Kidney capillary endothelial cell (primary cell): ENCODE measurements at places on chromosomes 11 and 22.

DNA sequence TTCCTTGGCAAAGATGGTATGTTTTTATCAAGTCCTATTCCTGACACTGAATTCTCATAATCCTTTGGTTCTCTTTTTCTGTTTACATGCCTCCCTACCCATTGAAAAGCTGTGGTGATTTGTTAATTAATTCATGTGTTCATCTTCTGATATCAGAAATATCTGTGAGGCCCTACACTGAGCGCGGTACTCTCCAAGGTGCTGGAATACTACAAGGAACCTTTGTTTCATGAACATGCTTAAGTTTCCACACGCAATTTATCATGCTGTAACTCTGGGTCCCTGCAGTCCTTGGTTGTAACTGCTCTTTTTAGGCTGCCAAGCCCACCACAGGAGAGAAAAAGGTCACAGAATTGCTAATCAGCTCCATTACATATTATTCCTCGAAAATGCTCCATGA is 331.8 kb downstream of the FAT3 start:
- DNase-seq = peak; percentile 8

DNA sequence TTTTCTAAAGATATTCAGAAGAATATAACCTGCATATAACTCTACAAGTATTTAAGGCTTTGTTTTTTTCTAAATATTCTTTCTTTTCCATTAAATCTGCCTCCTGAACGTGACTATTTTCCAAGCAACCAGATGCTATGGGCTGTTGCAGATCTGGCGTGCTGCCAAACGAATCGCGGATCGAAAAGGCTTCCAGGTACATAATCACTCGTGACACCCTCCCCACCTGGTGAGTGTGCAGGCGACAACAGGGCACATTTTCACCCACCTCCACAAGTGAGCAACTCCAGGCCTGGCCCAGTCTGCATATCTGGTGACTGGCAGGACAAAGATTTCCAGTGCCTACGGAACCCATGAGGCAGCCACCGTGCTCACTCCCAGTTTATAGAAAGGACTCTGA is 660.1 kb downstream of the OPCML start:
- no peak for DNase-seq

DNA sequence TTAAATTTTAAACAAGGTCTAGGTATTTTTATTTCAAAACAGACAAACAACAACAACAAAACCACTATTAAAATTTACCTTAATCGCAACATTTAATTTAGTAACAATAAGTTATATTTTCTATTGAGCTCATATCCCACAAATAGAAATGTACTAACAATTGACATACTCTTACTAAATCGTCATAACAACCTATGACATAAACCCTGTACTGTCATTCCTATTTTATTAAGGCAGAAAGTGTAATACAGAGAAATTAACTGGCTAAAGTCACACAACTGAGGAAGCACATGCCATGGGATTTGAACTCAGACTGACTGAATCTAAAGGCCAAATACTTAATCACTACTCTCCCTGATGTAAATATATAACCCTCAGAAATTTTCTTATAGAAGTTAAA is 3.0 kb downstream of the KIF18A start:
- DNase-seq = no peak

- DNase-seq = no peak
Measured at GRCh38 chr11:36211761-36212430, 77.3 kb downstream of the COMMD9 start.

DNA sequence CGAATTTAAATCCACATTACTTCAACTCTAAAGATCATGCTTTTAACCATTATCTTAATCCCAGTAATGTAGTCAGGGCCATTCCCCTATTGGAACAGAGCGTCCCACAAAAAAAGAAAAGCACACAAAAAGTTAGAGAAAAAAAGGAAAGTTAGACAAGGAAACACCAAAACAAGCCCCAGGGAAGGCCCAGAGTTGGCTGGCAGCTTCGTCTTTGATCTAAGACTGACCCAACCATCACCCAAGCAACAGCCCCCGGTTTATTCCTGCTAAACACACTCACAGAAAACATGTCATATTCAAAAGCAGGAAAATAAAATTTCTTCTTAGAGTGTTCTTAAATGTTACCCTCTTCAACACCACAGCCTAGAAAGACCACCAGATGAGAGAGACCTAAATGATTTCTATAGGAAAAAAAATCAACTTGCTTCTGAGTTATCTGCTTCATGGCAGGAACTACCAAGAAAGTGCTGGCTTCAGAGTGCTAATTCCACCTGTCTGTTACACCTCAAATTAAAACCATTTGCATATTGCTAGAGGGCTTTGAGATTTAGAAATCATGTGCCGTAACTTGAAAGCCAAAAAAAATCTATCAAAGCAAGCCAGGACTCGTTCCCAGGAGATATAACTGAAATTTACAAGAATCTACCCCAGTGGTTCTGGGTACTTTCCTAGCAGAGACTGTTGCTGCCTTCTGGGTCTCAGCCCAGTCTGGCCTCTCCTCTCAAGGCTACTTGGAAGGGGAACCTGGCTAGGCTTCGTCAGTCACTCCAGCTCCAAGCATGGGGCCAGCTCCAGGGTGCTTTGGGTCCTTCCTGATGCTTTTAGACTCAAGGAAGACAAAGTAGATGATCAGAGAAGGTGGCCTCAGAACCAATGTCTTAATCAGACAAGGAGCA is 31.2 kb downstream of the POU2AF3 start:
- DNase-seq = no peak

GRCh38 chr11:8631395-8632118 is 37.5 kb upstream of the STK33 start:
- DNase-seq = no peak

DNA sequence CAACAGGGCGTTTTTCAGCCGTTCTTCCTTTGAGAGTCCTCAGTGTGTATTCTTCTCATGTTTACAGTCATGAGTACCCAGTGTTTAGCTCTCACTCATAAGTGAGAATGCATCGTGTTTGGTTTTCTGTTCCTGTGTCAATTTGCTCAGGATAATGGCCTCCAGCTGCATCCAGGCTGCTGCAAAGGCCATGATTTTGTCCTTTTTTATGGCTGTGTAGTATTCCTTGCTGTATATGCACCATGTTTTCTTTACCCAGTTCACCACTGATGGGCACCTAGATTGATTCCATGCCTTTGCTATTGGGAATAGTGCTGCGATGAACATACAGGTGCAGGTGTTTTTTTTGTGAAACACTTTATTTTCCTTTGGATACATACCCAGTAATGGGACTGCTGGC is 23.5 kb downstream of the B3GAT1 start:
- DNase-seq = no peak

- DNase-seq = no peak
Measured at GRCh38 chr11:14232652-14233051, 126.3 kb downstream of the RRAS2 start.

- no peak for DNase-seq
Measured at GRCh38 chr11:110479108-110480101, 49.7 kb downstream of the FDX1 start.

DNA sequence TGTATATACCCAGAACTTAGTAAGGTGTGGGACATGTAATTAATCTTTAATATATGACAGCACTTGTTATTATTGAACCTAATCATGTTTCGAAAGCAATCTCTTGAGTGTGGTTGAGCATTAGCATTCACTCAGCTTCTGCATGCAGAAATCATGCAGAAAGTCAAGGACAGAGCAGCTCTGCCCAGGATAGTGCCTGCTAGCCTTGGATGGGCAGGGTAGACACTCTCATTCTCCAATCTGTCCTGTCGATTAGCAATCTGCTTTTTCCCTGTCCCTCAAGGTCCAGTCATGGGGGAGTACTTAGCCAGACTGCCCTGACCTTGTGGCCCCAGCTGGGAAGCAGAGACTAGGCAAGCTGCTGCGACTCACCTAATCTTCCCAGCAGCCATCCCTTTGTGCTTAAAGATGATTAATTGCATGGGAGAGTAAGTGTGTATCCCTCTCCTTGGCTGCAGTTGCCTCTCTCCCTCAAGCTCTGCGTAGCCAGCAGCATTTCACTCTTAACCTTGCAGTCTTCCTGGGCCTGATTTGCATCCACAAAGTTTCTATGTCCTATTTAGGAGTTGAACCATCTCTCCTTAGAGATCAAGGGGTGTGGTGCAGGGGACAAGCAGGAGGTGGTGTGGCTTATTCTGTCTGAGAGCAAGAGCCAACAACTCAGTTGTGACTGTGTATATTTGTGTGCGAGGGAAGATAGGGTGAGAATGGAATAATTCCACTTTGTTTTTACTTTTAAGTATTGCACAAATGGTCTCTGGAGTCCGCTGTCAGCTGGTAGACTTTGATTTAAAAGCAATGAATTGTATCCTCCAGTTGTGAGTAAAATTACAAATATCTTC is 101.4 kb downstream of the FDX1 start:
- no peak for DNase-seq

DNA sequence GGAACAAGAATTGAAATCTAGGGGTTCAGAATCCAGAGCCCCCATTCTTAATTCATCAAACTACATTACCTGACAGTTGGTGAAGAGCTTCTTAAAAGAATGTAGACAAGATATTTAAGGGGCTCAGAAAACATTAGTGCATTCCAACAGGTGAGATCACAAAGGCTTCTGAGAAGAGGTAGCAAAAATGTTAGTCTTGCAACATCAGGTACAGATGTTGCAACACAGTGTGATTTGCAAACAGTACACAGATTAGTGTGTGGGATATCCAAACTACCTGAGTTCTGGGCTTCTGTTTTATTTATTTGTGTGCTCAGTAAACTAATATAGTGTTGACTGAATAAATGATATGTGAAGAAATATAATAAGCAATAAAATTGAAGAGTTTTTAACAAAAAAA is 11.8 kb downstream of the CASP4 start:
- no peak for DNase-seq

- no peak for DNase-seq
Measured at GRCh38 chr11:284105-285020, 4.6 kb upstream of the PGGHG start.

DNA sequence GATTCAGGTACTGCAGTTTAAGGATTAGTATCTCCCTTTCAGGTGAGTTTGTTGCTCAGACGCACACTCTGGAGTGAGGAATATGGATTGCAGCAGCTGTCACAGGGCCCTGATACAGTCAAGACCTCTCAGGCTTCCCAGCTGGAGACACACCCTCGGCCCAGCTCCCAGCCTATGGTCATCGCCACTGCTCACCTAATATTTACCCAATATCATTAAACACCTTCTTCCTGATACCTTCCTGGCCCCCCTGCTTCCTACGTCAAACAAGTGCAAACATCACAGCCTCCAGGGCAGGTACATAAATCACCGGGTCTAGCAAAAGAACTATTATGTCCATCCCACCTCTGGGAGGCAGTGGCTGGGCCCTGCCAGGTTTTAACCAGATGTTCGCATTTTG is 213.3 kb downstream of the MN1 start:
- no peak for DNase-seq

- DNase-seq = no peak
Measured at GRCh38 chr11:75132080-75132479, 18.8 kb upstream of the SLCO2B1 start.

DNA sequence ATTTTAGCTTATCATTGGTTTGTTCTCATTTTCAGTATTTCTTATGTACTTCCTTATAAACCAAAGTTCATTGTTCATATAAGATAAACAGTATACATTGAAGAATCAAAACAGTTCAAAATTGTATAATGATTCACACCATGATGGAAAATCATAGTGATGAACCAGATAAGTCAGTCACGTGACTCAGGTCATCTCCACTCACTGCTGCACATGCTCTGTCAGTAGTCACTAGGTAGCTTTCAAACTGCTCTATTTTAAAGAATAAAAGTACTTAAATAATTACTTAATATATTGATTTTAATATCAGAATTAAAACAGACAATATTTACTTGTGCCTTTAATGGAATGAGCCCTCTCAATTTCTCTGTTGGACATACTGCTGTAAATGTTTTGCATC is 37.5 kb downstream of the PDHX start:
- DNase-seq = no peak

DNA sequence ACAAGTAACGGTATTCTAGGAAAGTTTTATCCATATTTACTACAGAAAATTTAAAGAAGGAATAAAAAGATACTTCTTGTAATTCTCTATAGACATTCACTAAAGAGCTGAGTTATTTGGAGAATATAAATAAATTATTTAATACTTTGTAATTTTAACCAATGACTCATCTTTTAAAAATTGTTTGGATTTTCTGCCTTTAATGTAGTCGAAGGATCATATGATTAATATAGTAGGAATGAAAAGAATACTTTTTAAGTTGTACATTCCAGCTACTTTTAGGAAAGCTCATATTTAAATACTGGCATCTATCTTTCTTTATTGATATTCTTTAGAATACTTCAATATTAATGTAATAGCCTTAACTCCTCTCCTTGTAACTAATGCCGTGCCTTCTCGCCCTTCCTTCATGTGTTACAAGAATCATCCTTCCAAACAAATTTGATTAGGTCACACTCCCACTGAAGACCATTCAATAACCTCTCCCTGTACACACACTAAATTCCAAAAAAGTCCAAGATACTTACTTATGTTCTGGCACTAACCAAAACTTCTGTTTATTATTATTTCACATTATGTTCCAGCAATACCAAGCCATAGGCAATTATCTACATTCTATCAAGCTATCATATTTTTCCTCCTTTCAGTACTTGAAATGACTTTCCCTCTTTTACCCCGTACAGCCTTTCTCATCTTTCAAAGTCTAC is 501.9 kb downstream of the CNTN5 start:
- DNase-seq = no peak

DNA sequence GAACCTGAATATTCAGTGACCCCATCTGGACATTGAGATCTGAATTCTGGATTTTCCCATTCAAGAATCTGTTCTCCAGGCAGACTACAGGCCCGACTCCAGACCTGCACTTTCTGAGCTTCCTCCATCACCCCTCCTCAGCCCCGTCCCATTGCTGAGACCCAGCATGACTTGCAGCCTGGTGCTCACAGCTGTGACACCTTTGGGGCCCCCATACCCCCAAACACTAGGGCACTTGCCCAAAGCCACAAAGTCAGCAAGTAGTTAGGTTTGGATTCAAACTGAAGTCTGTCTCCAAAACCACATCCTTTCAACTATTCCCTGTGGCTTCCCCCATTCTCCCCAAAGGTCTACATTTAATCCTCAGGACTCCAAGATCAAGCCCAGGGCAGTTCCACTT is 128.2 kb upstream of the ZBED5 start:
- no peak for DNase-seq

- DNase-seq = peak; percentile 59
Measured at GRCh38 chr11:8934742-8935488, 2.2 kb upstream of the C11orf16 start.

DNA sequence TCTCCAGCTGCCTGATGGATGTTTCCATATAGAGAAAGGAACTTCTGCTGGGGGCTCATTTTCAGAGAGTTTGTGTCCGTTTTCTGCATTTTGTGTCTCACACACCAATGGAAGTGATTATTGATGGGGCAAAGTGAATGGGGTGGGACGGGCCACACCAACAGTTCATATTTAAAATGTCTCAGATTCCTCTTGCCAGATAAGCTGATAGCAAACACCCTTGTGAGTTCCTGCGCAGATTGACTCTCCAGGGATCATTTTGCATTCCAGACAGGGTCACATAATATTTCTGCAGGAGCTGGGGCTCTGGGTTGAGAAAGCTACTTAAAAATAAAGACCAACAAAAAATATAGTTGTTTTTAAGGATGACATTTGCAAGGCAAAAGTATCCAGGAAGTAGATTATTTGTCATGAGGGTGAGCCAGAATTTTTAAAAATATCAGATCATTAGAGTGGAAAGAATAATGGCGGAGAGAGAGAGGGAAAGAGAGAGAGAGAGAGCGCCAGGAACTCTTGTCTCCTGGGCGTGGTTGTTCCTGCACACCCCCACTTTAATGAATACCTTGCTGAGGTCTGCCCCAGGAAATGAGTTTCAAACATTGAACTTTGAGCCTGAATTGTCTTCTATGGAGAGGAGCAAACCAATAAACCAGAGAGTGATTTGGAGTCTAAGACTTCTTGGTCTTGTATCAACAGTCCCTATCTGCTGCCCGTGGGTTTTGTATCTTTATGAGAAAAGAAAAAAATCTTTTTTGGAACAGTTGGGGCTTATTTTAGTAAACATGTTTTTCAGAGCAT is 33.3 kb downstream of the MICAL2 start:
- no peak for DNase-seq
